Effector CD4-positive, alpha-beta T cell (primary cell): ENCODE measurements at places on chromosomes 13 and 19.

DNA sequence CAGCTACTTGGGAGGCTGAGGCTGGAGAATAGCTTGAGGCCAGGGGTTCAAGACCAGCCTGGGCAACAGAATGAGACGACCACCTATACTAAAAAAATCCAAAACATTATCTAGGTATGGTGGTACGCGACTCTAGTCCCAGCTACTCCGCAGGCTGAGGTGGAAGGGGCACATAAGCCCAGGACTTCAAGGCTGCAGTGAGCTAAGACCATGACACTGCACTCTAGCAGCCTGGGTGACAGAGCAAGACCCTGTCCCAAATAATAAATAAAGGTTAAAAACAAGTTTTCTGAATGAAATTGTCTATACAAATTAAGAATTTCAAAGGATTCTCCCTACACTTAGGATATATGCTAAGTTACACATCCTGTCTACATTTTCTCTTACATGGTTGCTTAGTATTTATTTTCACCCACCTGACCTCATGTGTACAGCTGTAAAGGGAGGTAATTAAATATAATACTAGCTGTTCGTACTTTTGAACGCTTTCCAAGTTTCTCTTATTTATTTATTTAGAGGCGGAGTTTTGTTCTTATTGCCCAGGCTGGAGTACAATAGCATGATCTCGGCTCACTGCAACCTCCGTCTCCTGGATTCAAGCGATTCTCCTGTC lies 1.6 kb downstream of the SLC25A30 start:
- DNase-seq = no peak

DNA sequence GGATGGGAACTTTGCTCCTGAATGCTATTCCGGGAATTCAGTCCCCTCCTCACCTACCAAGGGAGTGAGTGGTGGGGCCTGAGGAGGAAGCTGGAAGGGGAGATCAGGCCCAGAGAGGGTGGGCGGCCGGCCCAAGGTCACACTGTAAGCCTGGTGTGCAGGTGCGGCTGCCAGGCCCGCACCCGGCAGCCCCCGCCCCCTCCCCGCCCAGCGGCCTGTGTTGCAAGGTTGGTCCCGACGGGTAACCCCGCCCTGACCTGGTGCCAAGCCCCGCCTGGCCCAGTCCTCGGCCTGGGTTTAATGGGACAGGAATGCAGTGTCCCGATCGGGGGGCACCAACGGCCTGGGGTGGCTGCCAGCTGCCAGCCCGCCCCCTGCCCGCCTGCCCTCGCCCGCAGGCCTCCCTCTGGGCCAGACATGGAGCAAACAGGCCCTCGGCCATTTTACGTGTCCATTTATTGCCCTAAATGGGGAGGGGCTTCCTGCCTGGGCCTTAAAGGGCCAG lies 5.5 kb downstream of the ZBTB7A start:
- DNase-seq = no peak

- DNase-seq = no peak
Measured at GRCh38 chr13:25177012-25177411, 4.9 kb upstream of the AMER2 start.

DNA sequence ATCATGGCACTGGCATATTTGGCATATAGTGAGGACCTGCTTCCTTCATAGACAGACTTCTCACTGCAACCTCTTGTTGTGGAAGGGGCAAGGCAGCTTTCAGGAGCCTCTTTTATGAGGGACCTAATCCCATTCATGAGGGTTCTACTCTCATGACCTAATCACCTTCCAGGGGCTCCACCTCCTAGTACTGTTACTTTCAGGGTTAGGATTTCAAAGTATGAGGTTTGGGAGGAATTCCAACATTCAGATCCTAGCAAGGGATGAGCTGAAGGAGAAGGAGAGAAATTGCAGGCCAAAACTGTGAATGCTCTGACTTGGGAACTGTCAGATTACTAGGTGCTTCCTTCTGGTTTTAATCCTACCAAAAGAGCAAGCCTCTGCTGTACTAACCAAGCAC lies 87.8 kb downstream of the LMO7 start:
- DNase-seq = no peak

DNA sequence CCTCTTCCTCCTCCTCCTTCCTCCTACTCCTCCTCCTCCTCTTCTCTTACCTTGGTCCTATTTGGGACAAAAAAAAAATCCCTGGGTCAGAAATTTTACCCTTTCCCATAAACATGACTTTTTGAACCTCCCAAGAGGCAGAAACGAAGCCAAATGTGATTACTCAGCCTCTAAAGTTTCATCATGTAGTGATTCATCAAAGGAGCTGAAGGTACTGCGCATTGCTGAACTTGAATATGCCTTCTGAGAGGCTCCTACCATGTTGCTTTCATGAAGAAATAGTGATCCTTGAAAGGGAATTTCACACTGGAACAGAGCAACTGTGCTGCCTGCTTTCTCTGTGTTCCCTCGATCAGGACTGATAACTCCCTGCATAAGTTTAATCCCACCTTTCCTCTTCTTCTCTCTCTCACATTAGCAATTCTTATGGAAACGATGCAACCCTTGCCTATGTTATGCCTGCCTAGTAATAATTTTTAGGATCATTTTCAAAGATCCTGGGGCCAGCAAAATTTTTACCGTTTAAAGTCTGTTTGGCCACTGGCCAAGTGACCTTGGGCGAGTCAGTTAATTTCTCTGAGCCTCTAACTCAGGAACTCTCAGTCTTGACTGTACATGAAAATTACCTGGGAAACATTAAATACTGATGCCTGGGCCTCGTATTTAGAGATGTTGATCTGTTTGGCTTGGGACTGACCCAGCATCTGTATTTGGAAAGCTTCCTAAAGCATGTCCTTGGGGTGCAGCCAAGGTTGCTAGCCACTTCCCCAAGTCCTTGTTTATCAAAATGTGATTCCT lies 149.5 kb downstream of the DCT start:
- DNase-seq = no peak

- DNase-seq = no peak
Measured at GRCh38 chr19:2719920-2720776, 1.0 kb downstream of the DIRAS1 start.

GRCh38 chr19:15781661-15782060 lies 5.8 kb upstream of the OR10H5 start:
- DNase-seq = no peak

DNA sequence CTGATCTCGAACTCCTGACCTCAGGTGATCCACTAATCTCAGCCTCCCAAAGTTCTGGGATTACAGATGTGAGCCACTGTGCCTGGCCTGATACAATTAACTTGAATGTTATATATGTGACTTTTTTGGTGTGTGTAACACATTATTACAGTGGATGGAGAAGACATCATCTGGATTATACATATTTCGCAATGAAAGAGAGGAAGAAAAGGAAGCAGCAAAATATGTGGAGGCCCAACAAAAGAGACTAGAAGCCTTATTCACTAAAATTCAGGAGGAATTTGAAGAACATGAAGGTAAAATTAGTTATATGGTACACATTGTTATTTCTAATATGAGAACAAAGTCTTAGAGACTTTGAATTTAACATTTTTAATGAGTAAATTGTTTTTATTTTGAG lies 55.5 kb downstream of the BRCA2 start:
- no peak for DNase-seq

- no peak for DNase-seq
Measured at GRCh38 chr19:12833738-12834565, 427 bp downstream of the RTBDN start.
